ENCODE measurements at places on chromosomes 6 and 20.
A peak's percentile ranks its signal among the peaks of the same experiment; 100 is the strongest.

- no peak for DNase-seq
Observed at GRCh38 chr6:70045413-70045812, 179.1 kb downstream of the COL19A1 start.

DNA sequence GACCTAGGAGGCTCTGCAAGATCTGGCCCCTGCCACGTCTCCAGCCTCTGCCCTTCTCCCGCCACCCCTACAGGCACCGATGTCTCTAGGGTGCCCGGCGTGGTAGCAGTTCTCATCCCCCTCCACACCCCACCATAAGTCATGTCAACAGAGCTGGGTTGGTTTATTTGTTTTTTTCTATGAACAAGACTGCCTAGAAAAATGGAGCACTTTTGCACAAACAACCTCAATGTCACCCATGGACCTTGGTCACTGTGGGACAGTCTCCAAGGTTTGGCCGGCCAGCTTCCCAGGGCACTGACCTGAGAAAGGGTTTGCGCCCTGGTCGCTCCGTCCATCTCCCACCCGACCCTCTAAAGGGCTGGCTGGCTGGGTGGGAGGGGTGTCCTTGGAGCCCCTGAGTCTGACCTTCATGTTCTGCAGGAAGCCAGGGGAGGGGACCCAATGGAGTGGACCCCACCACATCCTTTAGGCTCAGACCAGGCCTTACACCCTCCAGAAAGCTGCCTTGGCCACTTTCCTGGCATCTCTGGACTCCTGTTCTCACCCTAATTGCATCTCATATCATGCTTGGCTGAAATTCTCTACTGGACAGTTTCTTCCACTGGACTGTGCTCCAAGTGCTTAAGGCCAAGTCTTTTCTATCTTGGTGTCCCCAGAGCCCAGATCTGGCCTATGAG, 104.8 kb upstream of the PTPN1 start:
- DNase-seq = no peak

- no peak for DNase-seq
Observed at GRCh38 chr6:15080895-15081294, 165.0 kb upstream of the JARID2 start.

GRCh38 chr6:42403831-42404230, 47.9 kb downstream of the TRERF1 start:
- no peak for DNase-seq

DNA sequence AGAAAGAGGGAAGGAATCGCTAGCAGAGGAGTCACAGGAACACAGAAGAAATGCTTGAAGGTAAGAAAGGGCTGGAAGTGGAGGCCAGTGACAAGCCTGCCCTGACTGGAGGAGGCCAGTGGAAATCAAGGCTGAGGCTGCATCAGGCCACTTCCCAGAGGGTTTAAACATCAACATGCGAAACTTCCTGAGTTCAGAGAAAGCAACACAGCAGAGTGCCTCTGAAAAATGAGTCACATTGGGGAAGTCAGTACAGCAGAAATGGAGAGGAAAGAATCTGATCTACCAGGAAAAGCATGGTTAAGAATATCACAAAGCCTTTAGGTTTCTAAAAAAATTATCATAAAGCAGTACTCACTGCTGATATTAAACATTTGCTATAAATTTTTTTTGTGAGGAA, 23.3 kb downstream of the NAPB start:
- no peak for DNase-seq

- DNase-seq = no peak
Observed at GRCh38 chr6:69622924-69623323, 173.9 kb downstream of the LMBRD1 start.

- no peak for DNase-seq
Observed at GRCh38 chr6:44642870-44643522, 255.5 kb downstream of the CDC5L start.

GRCh38 chr20:47571426-47571825, 69.7 kb downstream of the NCOA3 start:
- no peak for DNase-seq

- DNase-seq = peak; percentile 80
Observed at GRCh38 chr6:137873273-137873762, 6.3 kb downstream of the TNFAIP3 start.

GRCh38 chr6:106167096-106167814, 81.1 kb downstream of the PRDM1 start:
- no peak for DNase-seq

GRCh38 chr20:10007747-10008146, 27.0 kb upstream of the ANKEF1 start:
- DNase-seq = no peak

DNA sequence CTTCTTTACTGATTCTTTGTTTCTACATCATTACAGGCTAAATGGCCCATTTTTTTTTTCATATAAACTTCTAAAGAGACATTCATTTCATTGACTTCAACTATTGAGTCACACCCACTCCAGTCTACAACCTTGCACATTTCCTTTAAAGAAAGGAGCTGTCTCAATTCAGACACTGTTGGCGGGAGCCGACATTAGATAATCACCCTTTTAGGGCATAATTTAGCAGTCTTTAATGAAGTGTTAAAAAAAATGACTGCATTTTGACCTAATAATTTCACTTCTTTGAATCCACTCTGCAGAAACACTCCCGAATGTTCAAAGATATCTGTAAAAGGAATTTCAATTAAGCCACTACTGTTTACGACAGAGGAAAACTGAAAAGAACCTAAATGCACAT, 1.5 kb downstream of the EPM2A start:
- DNase-seq = no peak

GRCh38 chr6:1327630-1328029, 15.7 kb downstream of the FOXQ1 start:
- DNase-seq = no peak

GRCh38 chr6:98644063-98644462, 190.3 kb upstream of the POU3F2 start:
- no peak for DNase-seq

DNA sequence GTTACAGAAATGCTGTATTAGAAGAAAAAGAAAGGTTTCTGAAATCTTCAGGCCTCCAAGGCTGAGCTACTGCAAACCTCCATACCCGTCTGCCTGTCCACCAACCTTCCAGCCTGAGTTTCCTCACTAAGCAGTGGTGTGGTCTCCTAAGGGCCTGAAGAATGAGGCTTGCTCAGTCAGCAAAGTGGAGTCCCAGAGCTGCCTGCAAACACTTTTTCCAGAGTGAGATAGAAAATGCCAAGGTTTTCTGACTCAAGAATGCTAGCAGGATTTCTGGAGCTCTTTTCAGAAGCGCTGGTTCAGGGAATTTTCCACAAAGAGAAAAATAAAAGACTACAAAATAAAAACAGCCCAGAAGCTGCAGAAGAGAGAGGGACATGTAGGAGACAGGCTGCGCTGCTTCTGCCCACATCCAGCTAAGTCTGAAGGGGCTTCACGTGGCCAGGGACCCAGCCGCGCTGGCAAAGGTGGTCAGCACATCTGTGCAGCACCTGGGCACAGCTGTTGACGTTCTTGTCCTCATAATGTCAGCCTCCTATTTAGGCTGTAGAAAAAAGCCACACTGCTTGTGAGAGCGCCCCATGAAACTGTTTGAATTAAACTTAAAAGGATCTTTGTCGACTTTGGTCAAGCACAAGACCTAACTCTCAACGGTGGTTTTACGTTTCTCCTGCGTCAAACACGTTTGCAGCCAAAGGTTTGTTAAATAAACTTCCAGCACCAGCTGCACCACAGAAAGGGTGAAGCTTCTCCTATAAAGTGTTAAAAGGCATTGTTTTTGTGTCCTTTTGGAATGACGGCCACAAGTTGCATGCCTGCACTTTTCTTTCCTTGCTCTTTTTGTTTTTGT, 209.0 kb downstream of the THBS2 start:
- DNase-seq = no peak

DNA sequence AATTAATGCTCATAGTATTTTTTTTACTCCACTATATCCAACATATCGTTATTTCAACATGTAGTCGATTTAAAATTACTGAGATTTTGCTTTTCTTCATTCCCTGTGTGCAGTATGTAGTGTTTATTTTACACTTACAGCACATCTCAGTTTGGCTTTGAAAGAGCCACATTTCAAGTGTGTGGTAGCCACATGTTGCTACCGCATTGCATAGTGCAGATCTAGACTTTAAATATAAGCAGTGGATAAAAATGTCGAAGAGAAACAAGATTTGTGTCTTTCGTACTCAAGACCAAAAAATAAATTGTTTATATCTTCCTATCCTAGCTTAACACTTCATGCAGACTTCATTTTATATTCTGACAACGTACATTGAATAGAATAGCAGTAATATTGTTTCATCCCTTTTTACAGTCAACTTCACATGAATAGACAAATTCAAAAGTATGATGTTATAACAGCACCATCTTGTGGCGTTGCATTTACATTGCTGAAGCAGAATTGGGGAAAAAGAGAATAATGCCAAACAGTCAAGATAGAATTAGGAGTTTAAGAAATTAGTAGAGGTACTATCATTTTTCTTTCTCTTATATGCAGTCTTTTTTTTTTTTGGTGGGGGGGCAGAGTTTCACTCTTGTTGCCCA, 29.9 kb downstream of the FBXO5 start:
- no peak for DNase-seq

DNA sequence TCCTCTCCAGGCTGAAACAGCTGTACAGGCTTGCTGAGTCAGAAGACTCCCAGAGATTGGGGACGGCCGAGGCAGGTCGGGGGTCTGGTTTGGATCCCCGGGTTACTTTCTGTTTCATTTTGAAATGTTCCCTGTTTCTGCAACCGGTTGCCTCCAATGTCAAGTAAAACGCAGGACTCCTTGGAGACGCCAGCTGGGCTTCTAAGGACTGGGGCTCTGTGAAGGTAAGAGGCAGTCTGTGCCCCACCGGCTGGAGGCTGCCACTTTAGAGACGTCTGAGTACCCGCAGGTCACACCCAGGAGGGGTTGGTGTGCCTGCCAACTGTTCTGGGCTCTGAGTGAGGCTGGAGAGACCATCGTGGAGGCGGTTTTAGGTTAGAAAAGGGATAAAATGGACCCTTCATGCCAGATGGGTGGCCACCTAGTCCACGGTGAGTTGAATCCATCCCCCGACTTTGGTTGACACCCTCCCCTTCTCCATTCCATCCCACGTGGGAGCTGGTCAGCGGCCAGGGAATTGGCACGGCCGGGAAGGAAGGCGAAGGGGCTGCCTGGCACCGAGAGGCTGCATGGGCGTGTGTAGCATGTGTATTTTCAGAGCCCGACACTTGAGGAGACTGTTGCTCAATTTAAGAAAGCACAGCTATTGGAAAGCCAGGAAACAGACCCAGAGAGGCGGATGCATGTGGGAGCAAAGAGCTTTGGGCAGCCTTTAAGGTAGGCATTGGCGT, 240.9 kb downstream of the PHACTR1 start:
- DNase-seq = no peak

GRCh38 chr6:137489046-137490005, 4.9 kb downstream of the OLIG3 start:
- no peak for DNase-seq

DNA sequence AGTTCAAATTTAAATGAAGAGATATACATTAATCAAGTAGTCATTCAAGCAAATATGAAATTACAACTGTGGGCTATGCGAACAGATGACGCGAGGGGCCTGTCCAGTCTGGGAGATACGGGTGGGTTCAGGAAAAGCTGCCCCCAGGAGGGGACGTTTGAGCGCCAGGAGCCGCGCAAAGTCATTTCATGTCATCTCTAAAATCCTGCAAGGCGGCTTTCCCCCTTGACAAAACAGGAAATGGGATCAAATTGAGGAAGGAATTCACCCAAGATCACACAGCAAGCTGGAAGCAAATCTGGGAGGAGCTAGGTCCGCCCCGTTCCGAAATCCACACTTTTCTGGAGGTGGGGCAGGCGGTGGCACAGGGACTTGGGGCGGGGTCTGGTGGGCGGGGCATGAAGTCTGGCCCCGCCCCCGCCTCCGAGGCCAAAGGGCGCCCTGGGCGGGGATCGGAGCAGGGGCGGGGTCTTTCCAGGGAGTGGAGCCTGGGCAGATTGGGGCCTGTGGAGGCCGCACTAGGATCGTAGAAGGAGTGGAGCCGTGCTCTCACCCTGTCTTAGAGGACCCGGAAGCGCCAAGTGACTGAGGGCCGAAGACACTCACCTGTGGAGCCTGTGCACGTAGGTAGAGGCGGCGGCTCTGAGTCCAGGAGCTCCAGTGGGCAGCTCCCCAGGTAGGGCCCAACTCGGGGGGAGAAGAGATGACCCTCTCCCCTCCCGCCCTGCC, at the start of gene LPIN3:
Gene LPIN3, plus strand, starts transcription at position 495 of the 729 bp plus-strand sequence. CDS start 4,983 bp downstream, outside the sequence.
- DNase-seq = peak; percentile 42

GRCh38 chr20:62258499-62259293, 20.4 kb downstream of the OSBPL2 start:
- DNase-seq = no peak

GRCh38 chr6:45420909-45421708, 43.4 kb upstream of the SUPT3H start:
- no peak for DNase-seq

- no peak for DNase-seq
Observed at GRCh38 chr20:8447262-8448120, 315.4 kb downstream of the PLCB1 start.

- DNase-seq = no peak
Observed at GRCh38 chr6:125019918-125020317, 57.7 kb downstream of the RNF217 start.

- DNase-seq = no peak
Observed at GRCh38 chr6:49551078-49551865, 804 bp downstream of the C6orf141 start.

- no peak for DNase-seq
Observed at GRCh38 chr6:56515081-56515905, 127.4 kb downstream of the DST start.

DNA sequence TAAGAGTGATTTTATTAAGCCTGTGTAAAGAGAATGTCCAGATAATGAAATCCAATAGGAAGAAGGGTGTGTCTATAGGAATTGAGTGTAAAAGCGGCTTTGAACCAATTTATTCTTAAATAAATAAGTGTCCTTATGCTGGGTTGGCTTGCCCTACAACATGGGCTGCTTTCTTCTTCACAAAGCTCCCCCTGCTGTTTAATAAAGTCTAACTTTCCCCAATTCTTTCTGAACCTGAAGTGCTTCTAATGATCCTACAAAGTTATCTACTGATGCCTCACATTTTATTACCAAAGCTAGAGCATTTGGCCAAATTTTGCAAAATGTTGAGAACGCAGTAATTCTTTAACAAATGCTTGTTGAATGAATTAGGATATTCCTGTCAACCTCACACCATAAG, 36.3 kb upstream of the SIRT5 start:
- no peak for DNase-seq

All from T-helper 2 cell (primary cell).